ENCODE measurements at places on chromosomes 5 and 9.

- DNase-seq: no peak
These were observed 4.8 kb upstream of the CEL start for GRCh38 chr9:133057006-133057405.

- DNase-seq: no peak
These were observed 44.8 kb downstream of the NIM1K start for GRCh38 chr5:43236653-43237355.

DNA sequence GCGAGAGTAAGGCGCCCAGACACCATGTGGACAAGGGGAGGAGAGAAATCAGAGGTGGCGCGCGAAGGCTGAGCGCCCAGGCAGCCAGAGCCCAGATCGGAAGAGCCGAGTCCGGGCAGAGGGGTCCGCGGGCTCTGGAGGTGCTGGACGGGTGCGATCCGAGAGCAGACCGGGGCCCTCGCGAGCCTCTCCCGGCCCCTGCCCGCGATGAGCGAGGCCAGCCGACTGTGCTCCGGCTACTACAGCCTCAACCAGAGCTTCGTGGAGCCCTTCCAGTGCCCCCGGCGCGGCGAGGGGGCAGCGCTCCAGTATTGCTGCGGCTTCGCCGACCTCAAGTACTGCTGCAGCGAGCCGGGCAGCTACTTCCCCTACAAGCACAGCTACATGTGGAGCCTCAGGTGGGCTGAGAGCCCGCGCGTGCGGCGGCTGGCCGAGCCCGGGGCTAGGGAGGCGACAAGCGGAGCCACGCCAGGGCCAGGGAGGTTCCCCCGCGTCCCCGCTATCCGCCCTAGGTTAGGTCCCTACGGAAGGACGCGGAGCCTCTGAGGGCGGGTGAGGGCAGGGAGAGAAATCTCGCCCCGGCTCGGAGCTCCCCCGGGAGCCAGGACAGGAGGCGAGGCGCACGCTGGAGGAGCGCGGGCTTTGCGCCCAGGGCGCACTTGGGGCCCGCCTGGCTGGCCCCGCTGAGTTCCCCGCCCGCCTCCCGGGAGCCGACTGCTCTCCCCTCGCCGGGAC lies at the start of gene SHISAL2B:
Gene SHISAL2B (plus strand): TSS at position 87 of the 735 bp plus-strand sequence. CDS start 121 bp downstream, at position 208.
- no peak for DNase-seq

- no peak for DNase-seq
These were observed 116.2 kb downstream of the ROR2 start for GRCh38 chr9:91833878-91834255.

GRCh38 chr9:30661925-30662324 lies 1722.5 kb upstream of the ACO1 start:
- no peak for DNase-seq

DNA sequence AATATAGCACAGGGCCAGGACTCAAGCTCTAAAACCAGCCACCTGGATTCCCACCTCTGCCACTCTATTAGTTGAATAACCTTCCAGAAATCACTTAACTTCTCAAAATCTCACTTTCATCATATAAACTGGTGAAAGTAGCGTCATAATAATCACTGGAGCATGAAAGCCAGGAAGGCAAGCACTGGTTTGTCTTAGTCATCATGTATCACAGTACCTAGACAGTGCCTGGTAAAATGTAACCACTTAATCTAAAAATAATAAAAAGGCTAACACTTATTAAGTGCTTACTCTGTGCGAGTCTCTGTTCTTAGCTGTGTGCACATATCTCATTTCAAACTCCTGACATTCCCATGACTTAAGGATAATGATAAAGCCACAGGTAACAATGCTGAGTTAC lies 109.4 kb downstream of the ASTN2 start:
- DNase-seq: no peak

GRCh38 chr5:175573493-175574269 lies 84.2 kb upstream of the HRH2 start:
- no peak for DNase-seq
